ENCODE measurements at places on chromosomes 6 and 20.

GRCh38 chr6:124958759-124959354 is 3.4 kb upstream of the RNF217 start:
- DNase-seq, result no peak

DNA sequence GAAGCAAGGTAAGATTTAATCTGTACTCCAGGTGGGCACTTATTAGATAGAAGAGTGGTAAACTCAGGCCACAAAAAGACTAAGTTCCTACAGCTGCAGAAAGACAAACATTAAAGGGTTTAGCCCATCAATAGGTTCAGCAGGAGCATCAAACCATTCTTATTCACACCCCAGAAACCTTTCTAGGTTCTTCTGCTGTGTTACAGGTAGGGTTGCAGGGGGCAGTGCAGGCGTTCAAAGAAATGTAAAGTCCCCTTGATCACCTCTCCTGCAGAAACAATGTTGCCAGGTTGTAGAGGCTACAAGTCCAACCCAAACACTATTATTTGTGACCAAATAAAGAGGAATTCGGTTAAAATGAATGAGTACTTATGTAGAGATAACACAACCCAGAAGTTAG is 31.8 kb downstream of the PHACTR1 start:
- DNase-seq, result no peak

GRCh38 chr20:48126227-48126740 is 341.0 kb upstream of the SULF2 start:
- no peak for DNase-seq

GRCh38 chr6:112352607-112353006 is 5.5 kb downstream of the RFPL4B start:
- DNase-seq, result no peak

DNA sequence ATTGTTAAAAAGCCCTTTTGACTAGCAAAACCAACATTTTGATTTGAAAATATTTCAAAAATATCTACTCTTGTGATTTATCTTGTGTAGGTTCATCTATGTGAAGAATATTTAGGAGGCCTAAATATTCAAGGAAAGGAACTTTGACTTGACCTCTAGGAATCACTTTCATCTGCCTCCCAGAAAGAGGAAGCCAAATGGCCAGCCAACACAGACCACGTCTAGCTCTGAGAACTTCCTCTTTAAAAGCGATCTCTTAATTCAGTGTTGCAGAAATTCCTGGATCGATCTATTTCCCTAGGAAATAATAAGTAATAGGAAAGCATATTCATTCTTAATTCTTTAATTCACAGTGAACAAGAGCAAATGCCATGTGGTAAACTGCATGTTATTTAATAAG is 9.6 kb upstream of the MOXD1 start:
- no peak for DNase-seq

DNA sequence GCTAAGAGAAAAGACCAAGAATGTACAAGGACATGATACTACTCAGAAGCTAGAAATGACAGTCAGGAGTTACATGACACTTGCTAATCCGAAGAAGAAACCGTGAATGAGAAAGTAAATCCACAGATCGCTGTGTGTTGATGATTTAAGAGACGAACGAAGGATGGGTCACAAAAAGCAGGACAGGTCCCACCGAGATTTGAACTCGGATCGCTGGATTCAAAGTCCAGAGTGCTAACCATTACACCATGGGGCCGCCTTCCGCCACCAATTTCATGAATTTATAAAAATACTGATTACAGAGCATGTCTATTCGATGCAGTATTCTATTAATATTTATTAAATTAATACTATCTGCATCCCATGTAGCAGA is 54.0 kb upstream of the BTN3A2 start:
- no peak for DNase-seq

GRCh38 chr6:96876886-96877545 is 20.7 kb downstream of the NDUFAF4 start:
- DNase-seq, result no peak

DNA sequence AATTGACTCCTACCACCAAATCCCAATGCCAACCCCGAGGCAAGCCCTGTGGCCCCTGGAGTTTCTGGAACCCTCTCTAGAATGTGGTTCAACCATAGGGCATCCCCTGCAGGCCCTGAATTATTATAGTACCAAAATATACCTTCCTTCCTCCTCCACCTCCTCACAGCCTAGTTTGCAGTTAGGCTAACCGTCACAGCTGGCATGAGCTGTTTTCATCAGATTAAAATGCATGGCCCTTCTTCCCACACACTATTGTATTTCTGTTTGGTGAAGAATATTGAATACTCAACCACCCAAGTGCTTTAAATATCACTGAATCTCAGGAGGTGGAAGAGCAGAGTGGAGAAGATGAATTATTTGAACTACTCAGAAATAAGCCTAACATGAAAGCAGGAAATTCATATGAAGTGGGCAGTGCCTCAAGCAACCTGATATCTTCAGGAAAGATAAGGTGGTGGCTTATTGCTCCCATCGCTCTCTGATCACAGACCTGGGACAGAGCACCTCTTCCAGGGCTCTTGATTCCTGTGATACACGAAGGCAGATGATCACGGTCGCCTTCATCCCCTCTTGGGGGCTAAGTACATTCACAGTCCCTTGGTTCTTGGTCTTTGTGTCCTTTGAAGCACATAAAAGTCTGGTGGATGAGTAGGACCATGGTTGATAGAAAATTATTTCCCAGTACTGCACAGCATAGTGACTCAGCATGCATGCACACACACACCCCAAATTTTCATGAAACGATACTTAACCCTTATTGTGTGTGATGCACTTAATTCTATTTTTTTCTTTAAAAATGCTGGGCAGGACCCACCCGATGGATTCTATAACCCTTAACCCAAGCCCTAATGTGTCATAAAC is 90.9 kb downstream of the PSMG4 start:
- DNase-seq, result no peak

DNA sequence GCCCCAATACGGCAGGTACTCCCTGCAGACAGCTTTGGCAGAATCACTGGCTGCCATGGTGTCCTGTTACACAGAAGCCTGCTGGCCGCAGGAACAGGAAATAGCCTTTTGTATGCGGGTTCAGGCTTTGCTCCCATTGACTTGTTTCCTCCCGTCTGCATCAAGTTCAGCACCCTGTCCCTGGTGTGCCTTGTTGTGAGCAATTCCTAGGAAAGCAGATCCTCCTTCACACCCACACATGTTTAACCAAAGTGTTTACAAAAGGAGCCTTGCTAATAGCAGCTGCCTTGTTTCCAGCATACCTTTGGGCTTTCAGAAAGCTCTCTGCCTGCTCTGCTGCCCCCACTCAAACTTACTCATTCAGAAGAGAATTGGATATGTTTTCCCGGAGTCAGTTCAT is 127.2 kb upstream of the SUPT3H start:
- no peak for DNase-seq
